Bone marrow (tissue), 2 donors: ENCODE measurements at places on chromosomes 3 and 15.

DNA sequence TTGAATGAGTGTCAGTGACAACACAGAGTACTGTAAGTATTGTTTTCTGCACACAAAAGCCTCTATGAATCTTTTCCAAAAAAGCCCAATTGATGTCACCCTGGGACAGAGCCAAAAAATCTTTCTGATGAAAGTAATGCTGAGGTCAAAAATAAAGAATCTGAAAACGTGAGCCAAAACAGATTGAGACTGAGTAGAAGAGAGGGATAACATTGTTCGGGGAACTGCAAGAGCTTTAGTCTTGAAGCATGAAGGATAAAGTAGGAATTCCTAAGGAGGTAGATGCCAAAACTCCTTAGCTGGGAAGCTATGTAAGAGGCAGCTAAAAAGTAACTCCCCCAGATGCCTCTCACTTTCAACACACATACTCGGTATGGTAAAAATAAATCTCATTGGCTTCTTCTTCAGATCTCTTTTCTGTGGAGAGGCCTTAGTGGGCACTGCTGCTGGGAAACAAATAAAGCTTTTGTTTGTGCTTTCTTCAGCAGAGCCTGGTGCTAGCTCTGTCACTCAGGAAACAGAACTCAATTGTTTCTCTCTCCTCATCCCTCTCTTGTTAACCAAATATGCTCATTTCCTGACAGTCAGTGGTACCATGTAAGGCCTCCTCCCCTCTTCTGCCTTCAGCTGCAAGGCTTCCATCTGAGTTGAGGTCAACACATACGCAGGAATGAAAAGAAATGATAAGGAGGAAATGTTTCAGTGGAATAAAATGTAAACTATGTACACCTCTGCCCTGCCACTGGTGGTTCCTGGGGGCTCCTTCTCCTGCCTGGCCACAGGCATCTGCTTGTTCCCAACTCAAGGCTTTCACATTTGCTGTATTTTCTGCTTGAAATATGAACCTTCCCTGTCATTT lies 58.1 kb downstream of the CD200 start:
- DNase-seq: peak; percentile 70

GRCh38 chr3:123552095-123552714 lies 32.6 kb downstream of the HACD2 start:
- peak; percentile 39 for DNase-seq

DNA sequence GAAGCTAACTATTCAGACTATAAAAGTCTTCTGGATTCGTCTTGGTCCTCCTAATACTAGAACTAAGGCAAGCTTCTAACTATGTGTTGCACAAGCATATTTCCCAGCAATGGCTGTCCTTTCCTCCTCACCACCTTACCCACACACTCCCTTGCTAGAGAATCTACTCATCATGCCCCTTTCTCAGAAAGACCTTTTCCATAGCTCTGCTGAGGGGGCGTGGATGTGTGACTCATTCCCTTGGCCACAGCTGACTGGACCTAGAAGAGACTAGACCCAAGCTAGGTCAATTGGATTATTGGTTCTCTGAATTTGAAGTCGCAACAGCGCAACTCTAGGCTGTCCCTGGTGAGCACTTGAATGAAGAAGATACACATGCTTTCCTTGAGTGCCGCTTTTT lies 47.1 kb downstream of the ERC2 start:
- no peak for DNase-seq

DNA sequence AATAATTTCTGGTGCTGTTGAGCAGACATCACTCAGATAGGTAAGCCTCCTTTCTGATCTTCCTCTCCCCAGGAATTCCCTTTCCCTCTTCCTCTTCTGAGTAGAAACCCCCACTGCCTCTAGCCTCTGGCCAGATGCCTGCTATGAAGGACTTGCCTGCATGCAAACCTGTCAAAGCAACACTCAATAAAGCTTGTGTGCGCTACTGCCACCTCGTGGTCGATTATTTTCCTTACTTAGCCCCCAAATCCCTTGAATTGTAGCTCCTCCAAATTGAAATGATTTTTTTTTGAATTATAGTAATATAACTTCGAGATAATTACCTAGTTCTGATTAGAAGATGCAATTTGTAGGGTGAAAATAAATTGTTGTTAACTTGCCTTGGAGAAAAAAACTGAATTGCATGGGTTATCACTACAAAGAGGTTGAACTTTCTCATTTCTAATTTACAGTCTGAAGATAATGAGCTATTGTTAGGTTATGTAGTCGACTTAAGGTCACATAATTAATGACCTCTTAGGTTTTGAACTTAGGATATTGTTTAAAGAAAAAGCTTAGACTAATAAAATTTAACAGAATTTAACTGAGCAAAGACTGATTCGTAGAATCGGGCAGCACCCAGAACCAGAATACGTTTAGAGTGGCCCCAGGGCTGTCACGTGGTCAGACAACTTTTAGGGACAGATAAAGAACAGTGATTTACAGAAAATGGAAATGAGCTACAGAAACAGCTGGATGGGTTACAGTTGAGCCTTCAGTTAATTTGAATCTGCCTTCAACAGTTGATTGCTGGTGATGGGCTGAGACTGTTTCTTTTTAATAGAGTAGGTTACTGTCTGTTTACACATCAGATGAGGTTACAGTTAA lies 269.3 kb downstream of the ARPP21 start:
- peak; percentile 24 for DNase-seq

GRCh38 chr15:63998489-63998888 lies 47.8 kb downstream of the DAPK2 start:
- no peak for DNase-seq

- DNase-seq: no peak
Observed at GRCh38 chr3:16048435-16049318, 125.8 kb upstream of the GALNT15 start.

GRCh38 chr15:66433726-66434125 lies 47.0 kb downstream of the MAP2K1 start:
- DNase-seq: no peak

DNA sequence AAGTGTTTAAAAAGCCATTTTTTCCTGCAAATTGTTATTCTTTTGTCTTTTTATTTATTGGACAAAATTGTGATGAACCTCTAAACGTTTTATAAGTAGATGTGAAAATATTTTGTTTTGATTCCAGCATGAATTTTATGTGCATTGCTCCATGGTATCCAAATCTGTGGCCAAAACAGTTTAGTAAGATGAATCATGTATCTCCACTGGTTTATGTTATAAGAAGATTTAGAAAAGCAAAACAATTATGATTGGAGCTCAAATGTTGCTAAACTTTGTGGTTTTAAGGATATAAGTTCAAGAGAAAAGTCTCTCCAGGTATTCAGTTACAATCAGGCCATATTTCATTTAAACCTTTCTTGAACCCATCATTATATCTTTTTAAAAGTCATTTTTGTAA lies 80.9 kb downstream of the NECTIN3 start:
- no peak for DNase-seq

DNA sequence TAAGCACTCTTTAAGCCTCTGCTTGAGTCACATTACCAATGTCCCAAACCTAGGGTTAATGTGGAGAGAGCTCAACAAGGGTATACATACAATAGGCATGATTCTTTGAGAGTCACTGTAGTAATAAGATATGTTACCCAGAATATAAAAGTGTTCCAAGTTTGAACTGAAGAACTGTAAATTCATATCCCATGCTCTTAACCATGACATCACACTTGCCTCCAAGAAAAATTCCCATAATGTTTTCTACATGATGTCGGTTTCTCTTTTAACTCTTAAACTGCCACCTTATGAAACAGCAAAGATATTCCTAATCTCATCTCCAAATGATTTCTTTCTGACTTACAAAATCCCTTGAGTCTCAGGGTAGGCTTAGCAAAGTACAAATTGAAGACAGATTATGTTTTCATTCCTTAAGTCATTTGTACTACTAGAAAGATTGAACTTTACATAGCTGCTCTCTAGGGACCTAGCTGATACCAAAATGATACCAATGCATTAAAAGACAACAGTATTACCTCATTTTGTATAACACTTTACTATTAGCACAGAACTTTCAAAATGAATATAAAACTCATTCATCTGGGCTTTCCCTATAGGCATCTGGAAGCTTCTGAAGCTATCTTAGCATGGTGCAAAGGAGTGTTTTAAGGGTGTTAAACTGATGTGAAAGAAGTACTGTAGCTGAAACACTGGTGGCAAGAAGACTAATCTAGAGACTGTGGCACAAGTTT lies 127.1 kb downstream of the KCNMB2 start:
- no peak for DNase-seq

GRCh38 chr15:25687689-25688088 lies 175.4 kb downstream of the ATP10A start:
- DNase-seq: no peak

DNA sequence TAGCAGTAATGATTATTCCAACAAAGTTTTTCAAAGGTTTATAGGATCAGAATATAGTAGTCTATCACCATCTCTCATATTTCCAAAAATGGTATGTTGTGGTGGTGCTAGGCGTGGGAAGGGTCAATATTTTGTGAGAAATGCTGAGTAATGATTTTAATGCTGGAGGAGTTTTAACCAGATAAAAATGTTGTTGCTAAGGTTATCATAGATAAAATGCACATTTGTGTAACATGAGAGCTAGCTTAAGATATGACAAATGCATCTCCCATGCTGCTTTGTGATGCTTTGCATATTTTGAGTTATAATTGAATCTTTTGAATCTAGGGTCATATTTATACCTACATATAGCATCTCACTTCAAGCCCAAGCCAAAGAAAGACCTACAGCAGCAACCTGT lies 103.9 kb upstream of the ROBO1 start:
- DNase-seq: no peak

- DNase-seq: no peak
Observed at GRCh38 chr3:61777483-61777882, 216.1 kb downstream of the PTPRG start.

GRCh38 chr3:162517110-162517509 lies 1020.5 kb downstream of the OTOL1 start:
- no peak for DNase-seq

DNA sequence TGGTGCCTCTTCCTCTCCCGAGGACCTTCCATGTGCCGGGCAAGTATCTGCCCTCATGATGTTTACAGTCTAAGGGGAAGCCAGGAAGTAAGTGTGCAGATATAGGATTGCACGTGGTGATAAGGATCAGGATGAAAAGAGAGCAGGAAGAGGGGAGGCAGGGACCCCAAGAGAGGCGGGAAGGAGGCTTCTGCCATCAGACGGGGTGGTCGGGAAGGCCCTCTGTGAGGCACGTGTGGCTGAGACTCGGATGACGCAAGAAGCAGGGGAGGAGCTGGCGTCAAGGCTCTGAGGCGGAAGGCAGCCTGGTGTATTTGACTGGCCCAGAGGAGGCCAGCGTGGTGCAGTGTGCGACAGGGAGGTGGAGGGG lies 762 bp upstream of the IQSEC1 start:
- no peak for DNase-seq

GRCh38 chr3:131596884-131597283 lies 94.1 kb upstream of the MRPL3 start:
- no peak for DNase-seq

GRCh38 chr3:143363276-143363675 lies 243.7 kb downstream of the CHST2 start:
- no peak for DNase-seq

DNA sequence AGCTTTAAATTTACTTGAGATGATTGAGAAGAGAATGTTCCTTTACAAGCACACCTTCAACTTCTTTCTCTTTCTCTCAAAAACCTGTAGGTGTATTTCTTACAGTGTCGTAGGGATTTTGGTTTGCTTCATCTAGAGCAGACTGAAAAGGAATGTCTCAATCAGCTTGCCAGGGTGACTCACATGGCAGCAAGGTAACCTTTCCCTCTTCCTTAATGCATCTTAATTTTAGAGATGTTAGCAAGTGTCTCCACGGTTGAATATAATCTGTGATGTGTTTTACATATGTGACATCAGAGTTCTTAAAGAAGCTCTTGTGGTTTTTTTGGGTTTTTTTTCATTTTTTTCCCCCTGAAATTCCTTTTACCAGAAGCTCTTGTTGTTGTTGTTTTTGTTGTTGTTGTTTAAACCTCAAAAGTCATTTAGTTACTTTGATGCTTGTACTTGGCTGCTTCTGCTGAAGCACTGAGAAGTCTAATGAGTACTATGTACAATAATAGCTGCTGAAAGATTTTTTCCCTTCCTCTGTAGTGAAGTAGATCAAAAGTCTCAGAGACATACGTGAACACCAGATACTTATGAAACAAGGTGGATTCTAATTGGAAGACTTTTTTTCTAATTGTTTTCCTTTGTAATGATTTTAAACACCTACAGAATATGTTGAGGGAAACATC lies 83.1 kb downstream of the RETNLB start:
- DNase-seq: no peak

DNA sequence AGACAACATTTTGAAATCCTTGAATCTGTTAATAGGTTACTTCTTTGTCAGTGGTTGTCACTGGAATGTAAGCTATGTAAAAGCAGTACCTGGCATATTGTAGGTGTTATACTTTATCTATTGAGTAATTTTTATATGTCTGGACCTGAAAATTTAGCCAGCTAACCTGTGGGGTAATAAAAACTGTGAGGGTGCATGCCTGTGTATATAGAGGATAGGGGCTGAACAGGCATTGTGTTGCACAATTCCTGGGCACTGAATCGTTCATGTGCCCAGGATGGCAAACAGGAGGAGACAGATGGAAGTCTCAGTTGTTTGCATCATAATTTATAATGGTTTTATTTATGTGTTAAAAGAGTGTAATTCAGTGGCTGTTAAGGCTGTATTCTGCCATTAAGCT lies 67.1 kb downstream of the ARMC8 start:
- no peak for DNase-seq

GRCh38 chr3:158447408-158447807 lies 123.6 kb upstream of the MLF1 start:
- DNase-seq: no peak

GRCh38 chr15:73927003-73927475 lies 777 bp downstream of the LOXL1 start:
- no peak for DNase-seq

DNA sequence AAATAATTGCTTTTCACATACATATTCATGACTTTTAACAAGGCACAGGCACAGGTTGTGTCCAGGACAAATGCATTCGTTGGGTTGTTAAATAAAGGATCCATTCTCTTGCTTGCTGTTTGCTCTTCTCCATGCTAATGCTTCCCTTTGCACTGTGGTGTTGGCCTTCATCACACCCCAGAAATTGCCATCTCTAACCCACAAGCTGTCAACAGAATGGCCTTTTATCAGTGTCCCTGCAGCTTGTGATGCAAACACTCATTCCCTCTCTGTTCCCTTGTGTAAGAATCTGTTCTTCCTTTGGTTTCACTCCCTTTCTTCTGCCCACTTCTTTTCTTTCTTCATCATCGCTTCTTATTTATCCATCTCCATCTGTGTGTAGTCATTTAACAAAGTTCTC lies 72.2 kb downstream of the SLC7A14 start:
- no peak for DNase-seq

- DNase-seq: no peak
Observed at GRCh38 chr3:3189961-3190360, 10.5 kb upstream of the CRBN start.

- no peak for DNase-seq
Observed at GRCh38 chr3:102617381-102617780, 182.6 kb downstream of the ZPLD1 start.

GRCh38 chr3:176789281-176789705 lies 408.0 kb downstream of the TBL1XR1 start:
- DNase-seq: no peak
